Smooth muscle cell of trachea (primary cell): ENCODE measurements at places on chromosomes 5 and 9. TPM values are rescaled to one million over a fixed set of nuclear protein-coding genes. Genes with fewer than 3 reads are reported as not detected.

Gene TXN
- total RNA-seq, result 280 and 530 TPM in 2 replicates

Gene ZFP37
- 3.0 and 5.2 TPM in 2 replicates for total RNA-seq

Gene LHX6
- not detected in 2 replicates for total RNA-seq

Gene NCS1
- 32.9 and 76.4 TPM in 2 replicates for total RNA-seq

Gene PCDHGA6
- 4.8 and 6.3 TPM in 2 replicates for total RNA-seq

Gene ZNF879
- total RNA-seq, result 4.9 and 5.6 TPM in 2 replicates

Gene CDC20B
- total RNA-seq, result under 0.01 TPM in 1 of 2 replicates, not detected in the other

Gene NMUR2
- total RNA-seq, result not detected in 2 replicates

Gene RPS14
- 1,590 and 3,512 TPM in 2 replicates for total RNA-seq

Gene OSMR
- total RNA-seq, result 73.0 and 74.9 TPM in 2 replicates

Gene IL4
- not detected in 2 replicates for total RNA-seq

Gene TMEM174
- total RNA-seq, result not detected in 2 replicates

Gene SLC24A2
- not detected in 2 replicates for total RNA-seq

Gene TAL2
- total RNA-seq, result 0.29 TPM in 1 of 2 replicates, not detected in the other

Gene TMEM8B
- 6.5 and 7.4 TPM in 2 replicates for total RNA-seq

Gene NTMT1
- total RNA-seq, result 27.6 and 33.3 TPM in 2 replicates

Gene MEIKIN
- not detected in 2 replicates for total RNA-seq

Gene SAPCD2
- total RNA-seq, result 1.5 and 8.0 TPM in 2 replicates

Gene KLF4
- 27.2 and 60.2 TPM in 2 replicates for total RNA-seq

Gene LCN10
- not detected in 2 replicates for total RNA-seq

Gene C7
- total RNA-seq, result 0.15 and 0.83 TPM in 2 replicates
